Endothelial cell of umbilical vein (primary cell): ENCODE measurements at places on chromosomes 7 and 10. TPM values are rescaled to one million over a fixed set of nuclear protein-coding genes. Genes with fewer than 3 reads are reported as not detected.

DNA sequence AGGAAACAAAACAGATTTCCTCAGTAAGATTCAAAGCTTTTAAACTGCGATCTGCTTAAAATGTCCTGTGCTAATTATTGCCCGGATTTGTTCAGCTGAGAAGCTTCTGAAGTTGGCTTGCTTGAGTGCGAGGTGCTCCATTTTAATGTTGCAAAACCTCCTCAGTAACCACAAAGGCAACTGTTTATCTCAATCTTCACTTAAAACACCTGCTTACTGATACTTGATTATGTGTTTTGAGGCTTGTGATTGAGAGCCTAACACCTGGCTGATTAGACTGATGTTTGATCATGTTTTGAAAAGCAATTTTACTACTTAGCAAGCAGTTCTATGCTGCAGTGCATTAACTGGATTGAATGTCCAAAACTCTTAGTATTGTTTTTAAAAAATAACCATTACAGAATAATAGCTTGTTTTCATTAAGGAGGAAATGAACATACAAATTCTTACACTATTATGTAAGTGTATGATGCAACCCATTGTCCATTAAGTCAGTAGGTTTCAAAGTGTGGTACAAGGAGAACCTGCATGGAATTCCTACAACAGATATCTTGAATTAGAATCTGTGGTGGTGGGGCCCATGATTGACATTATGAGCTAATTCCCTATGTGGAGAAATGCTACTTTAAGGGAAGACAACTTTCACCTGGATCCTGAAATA is 96.9 kb upstream of the FAM180A start:
- no peak for DNase-seq

DNA sequence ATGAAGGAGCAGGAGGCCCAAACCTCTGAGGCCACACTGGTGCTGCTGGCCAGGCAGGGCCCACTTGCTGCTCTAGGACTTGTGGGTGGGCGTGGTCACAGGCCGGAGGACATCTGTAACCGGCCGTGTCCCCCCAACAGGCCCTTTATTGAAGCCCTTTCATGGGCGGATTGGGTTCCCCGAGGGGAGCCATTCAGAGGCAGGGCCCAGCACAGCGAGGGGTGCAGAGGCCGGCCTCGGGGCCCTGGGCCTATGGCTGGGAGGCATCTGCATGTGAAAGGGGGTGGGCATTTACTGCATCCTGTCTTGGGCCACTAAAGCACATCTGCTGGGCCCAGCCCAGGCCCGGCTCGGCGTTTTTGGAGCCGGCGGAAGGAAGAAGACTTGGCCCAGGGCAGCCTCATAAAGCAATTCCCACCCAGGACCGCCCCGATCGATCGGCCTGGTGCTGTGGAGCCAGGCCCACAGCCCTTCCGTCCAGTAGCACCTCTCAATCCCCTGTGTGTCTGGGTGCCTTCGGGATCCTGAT is 8.4 kb downstream of the LHPP start:
- no peak for DNase-seq

- DNase-seq = no peak
Observed at GRCh38 chr7:2833083-2833910, 10.8 kb downstream of the GNA12 start.

- DNase-seq = no peak
Observed at GRCh38 chr7:29228289-29229011, 33.9 kb downstream of the CHN2 start.

ZMIZ1 gene
- 12.5 and 13.0 TPM in 2 replicates for polyA plus RNA-seq
